Activated T-helper 9 cell treated with anti-CD3 and anti-CD28 coated beads, Interleukin-2, amount 50 U/mL, for 16 hours (primary cell): ENCODE measurements at places on chromosomes 12 and 14.

- no peak for DNase-seq
Measured at GRCh38 chr12:19799216-19799615, 359.9 kb downstream of the AEBP2 start.

- DNase-seq: no peak
Measured at GRCh38 chr14:94426526-94426925, 26.1 kb downstream of the SERPINA11 start.

DNA sequence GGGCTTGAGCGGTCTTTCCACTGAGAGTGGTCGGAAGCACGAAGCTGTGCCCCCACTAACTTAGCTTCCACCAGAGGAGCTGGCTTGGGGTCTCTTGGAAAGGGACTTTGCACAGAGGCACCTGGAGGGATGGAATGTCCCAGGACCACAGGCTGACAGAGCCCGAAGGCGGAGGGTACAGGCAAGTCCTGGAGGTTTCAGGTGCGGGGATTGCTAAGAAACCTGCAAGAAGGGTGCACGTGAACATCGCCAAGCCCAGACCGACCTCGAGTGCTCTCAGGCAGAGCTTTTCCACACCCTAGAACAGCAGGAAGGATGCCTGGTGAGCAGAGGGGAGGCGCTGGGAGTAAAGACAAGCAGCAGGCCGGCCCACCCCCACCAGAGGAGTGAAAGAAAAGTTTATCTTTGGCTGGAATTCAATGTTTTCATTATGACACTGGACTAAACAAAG is 61.6 kb downstream of the SERPINA3 start:
- DNase-seq: no peak

DNA sequence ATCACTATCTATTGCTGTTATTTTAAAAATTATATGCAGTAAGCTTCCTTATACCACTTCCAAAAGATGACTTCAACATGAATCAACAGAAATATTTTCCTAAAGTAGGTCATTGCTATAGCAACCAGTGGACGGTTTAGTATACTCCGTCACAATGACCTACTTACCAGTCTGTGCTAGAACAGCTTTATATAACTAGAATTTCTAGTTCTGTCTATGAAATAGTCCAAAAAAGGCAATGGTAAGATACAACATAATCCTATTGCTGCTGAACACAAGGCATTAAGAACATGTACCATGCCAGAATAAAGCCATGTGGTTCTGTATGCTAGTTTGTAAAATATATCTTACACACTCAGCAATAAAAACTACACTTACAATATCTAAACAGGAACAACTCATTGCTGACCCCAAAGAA is 40.7 kb upstream of the MTERF2 start:
- no peak for DNase-seq

DNA sequence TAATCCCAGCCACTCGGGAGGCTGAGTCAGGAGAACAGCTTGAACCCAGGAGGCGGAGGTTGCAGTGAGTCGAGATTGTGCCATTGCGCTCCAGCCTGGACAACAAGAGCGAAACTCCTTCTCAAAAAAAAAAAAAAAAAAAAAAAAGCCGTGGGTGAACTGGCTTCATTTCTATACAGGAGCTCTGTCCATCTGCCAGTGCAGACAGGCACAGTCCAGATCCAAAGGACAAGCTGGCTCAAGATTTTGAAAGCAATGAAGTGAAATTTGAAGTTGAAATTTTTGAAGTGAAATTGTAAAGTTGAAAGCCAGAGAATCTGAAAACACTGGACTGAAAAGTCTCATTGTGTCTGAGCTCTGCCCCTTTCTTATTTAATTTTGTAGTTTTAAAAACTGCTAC is 134.7 kb downstream of the CALM1 start:
- no peak for DNase-seq

DNA sequence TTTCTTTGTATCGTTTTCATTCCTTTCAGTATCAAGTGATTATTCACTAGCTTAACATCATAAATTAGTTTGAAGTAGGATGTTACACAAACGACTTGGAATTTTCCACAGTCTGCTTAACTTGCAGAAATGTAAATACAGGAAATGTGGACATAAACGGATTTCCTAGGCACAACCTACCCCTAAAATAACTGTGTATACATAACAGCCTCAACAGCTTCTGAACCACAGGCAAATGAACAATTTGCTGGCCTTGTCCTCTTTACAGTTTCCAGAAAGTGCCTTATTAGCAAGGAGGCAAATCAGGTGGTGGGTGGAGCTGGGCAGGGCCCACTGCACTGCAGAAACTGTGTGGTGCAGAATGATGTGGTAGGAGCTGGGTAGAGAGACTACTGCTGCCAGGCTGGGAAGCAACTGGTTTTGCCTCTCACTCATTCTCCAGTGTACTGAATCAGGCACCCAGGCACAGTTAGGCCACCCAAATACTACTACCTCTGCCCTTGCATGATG is 14.1 kb downstream of the DRAM1 start:
- DNase-seq: no peak

GRCh38 chr12:122067966-122068365 is 10.6 kb upstream of the MLXIP start:
- no peak for DNase-seq

DNA sequence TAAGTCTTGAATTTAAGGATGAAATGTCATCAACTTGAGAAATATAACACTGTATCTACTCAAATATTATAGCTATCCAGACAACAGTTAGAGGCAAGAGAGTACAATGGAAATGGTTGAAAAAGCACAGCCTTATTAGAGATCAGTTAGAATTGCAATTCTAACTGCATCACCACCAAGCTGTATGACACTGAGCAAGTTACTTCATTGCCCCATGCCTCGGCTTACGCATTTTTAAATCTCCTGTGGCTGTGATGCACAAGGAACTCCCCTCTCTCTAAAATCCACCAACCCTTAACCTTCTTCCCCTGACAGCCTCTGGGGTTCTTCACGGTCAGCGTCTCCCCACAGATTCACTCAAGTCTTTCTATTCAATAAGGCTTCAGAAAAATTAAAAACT is 75.1 kb downstream of the MED13L start:
- no peak for DNase-seq

GRCh38 chr14:95961481-95961880 is 77.7 kb upstream of the C14orf132 start:
- no peak for DNase-seq

GRCh38 chr12:123131879-123132402 is 18.9 kb downstream of the PITPNM2 start:
- DNase-seq: no peak
